ENCODE measurements at places on chromosomes 11 and 22.
A peak's percentile ranks its signal among the peaks of the same experiment; 100 is the strongest.

DNA sequence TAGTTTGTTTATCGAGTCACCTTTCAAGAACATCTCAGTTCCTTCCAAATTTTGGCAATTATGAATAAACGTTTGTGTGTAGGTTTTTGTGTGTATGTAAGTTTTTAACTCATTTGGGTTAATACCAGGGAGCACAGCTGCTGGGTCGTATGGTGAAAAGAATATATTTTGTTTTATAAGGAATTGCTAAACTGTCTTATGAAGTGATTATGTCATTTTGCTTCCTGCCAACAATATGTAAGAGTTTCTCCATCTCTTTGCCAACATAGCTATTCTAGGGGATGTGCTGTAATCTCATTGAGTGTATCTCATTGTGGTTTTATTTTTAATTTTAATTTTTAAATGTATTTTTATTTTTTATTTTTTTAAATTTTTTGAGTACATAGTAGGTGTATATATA, 27.3 kb downstream of the BCL2L13 start:
- DNase-seq: no peak

- no peak for DNase-seq
Measured at GRCh38 chr11:6667733-6668374, 12.2 kb upstream of the DCHS1 start.

- no peak for DNase-seq
Measured at GRCh38 chr11:2218031-2218633, 46.5 kb upstream of the TH start.

GRCh38 chr11:121441521-121441920, 10.6 kb upstream of the SORL1 start:
- no peak for DNase-seq

GRCh38 chr22:48489551-48490499, 1337.8 kb downstream of the BRD1 start:
- DNase-seq: no peak

DNA sequence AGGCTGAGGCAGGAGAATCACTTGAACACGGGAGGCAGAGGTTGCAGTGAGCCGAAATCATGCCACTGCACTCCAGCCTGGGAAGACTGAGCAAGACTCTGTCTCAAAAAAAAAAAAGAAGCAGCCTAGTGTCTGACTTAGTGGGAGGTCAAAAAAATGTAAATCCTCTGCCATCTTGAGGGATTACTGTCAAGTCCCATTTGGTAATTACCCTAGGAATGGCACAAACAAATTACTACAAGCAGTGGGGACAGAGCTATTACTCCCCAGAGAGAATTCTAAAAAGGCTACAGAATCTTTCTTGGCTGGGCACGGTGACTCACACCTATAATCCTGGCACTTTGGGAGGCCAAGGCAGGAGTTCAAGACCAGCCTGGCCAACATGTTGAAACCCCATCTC, 3.8 kb downstream of the SERPING1 start:
- no peak for DNase-seq

- no peak for DNase-seq
Measured at GRCh38 chr22:29338398-29338797, 22.9 kb upstream of the RASL10A start.

DNA sequence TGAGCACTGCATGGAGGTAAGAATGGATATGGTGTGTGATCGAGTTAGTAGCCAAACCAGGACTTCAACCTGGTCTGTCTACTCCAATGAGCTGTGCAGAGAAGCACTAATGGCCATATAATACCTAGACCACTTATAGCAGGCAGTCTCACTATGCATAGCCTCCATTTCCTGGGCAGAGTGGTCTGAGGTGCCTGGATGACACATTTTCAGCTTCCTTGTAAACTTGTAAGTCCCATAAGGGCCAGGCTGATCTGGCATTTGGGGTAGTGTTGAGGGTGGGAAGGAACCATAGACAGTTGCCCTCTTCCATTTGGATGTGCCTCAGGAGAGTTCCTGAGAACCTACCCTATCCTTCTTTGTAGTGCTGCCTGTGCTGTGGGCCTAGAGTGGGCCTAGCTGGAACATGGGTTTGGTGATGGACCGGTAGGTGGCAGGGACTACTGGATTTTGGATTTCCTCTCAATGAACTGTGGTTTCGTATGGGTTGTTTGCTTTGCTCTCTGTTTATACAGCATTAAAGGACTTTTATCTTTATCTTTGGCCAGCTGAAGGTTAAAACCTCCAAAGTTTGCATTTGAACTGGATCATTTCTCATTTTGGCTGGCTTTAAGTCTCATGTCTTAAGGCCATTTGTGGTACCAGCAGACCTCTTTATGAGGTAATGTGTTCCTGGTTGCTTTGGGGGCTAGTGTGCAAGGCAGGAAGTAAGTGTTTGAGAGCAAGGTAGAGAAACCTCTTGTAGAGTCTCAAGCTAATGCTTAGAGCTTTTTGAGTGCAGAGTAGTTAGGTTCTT, 86.9 kb downstream of the STIM1 start:
- no peak for DNase-seq

- DNase-seq: no peak
Measured at GRCh38 chr11:2736577-2737225, 36.9 kb upstream of the KCNQ1OT1 start.

GRCh38 chr22:39133871-39134270, 18.6 kb downstream of the CBX7 start:
- DNase-seq: no peak

DNA sequence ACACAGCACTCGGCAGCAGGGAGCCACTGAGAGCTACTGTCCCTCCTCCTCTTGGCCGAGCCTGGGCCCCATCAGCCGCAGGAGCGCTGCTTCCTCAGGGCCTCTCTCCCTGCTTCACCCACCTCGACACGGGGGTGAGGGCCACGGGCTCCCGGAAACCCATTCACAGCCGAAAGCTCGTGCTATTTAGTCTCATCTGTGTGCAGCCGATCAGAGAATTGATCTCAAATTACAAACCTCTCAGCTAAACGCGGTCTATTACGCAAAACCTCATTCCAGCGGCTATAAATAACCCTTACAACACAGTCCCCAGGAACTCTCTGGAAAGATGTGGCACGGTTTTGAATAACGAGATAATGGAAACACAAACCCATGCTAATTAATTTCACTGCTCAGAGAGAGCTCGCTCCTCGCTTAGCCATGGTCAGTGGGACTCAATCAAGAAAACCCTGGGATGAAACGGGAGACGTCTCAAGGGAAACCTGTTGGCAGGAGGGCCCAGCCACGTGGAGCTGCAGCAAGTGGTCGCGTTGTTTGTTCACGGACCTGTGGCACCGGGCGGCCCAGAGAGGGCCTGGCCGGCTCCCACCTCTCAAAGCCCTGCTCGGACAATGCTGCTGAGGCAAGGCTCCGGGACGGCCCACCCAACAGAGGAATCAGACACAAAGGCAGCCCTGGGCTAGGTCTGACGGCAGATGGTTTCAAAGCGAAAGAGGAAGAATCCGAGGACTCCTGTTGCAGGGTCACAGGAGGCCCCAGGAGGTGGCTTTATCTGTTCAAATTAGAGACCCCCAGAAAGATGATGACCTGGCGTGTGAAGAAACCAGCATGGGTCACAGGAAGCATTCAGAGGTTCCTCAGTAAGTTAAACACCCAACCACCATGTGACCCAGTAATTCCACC, 210.5 kb downstream of the CTTN start:
- DNase-seq: no peak

DNA sequence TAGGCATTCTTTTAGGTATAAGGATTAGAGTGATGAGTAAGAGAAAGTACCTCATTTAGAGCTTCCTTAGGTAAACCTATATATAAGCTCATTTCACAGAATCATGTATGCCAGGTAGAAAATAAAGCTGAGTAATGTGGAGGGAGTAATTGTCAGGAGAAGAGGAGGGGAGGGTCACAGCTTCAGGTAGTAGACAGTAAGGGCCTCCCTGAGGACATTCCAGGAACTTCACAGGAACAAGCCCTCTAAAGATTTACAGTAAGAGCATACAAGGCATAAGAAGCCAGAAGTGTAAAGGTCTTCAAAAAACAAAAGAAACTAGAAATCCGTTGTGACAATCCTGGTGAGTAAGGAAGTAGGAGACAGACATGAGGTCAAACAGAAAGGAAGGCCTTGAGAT, 57.6 kb downstream of the USP47 start:
- DNase-seq: no peak

GRCh38 chr11:74485868-74486267, 7.7 kb downstream of the LIPT2 start:
- no peak for DNase-seq

DNA sequence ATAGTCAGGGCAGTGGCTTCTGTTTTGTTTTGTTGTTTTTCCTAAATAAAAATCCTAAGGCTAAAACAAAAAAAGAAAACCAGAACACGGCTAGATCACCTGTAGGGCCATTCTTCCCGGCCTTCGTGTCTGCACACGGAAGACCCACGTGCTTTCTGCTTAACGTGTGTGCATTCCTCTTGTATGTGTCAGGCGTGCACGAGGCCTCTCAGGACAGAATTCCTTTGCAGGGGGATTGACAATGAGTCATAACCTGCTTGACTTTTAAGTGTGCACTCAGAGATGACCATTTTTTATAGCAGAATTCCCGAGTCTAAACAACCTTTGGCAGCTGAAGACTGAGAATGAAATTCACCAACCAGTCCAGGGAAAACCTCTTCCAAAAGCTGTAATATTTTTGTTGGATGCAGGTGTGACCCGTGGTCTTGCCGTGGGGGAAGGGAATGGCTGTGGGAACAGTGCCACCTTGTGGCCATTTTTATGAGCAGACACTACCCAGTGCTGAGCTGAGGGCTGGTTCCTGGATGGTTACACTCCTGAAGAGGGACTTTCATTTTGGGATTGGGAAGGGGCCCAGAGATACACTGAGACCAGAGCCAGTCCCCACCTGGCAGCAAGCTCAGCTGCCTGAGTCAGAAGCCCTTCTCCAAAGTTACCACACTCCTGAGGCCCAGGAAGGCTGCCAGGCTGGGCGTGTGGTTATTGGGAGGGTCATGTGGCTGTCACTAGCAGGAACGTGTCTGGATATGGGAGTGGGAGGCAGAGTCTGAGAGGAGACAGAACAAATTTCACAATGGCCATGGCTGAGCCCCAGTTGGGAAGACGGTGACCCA, 35.7 kb upstream of the DKK3 start:
- DNase-seq: peak; percentile 24

DNA sequence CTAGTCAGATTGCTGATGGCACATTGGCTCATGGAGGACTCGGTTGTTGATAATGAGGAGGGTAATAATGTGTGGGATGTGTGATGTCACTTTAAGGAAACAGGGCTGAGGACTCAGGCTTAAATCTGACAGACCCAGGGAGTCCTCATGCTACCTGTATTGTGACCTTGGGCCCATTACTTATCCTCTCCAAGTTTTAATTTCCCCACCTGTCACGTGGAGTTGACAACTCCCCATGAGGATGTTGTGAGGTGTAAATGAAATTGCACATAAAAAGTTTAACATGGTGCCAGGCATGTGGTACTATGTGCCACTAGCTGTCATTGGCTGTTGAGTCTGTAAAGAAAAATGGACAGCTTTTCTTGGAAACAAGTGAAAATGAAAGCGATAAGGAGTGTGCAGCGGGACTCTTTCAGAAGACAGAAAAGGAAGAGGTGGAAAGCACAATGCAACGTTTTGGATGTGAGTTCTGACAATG, 15.3 kb downstream of the IL10RA start:
- DNase-seq: no peak

GRCh38 chr11:102487214-102487613, 34.6 kb upstream of the TMEM123 start:
- no peak for DNase-seq

DNA sequence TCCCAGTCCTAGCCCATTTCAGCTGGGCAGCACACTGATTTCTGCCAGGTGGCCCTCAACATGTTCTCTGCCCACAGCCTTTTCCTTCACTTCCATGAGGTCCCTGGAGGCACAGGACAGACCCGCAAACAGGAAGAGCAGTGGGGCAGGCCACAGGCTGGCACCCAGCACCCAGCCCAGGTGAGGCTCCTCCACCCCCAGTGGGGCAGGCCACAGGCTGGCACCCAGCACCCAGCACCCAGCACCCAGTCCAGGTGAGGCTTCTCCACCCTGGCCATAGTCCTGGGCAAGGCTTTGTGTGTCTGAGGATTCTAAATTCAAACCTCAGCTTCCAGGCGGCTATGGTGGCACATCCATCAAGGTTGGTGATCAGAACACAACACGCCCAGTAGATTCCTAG, 1413.0 kb downstream of the BRD1 start:
- no peak for DNase-seq

DNA sequence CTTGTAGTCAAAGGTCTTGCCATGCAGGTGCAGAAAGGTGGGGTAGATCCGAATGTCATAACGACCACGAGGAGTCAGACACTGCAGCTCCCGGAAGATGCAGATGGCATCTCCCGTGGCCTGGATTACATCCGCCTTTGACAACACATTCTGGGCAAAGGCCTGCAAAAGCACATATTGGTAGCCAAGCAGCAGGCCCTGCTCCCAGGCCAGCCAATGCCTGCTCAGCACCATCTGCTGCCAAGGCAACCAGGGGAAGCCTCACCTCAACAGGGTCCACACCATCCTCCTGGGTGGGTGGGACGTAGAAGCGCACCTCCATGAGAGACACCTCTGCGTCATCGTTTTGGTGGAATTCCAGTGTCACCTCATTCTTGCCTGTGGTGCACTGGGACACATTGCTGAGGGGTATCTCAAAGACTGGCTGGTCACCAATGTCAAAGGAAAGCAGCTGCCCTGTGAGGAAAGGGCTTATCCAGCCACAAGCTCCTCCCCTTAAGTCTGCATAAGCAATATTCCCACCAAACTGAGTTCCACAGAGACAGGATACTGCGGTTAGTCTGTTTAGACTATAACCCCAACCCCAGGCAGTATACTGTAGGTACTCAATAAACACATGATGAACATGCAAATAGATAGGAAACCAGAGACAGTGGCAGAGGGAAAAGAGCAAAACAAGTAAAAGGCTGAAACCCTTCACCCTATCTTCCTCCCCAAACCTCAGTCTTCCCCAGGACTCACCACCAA, 2.8 kb downstream of the SSRP1 start:
- no peak for DNase-seq

All from DMS 273 treated with DMSO at 0.1 percent for 48 hours (cell line).